ENCODE measurements at places on chromosomes 5 and 9.

- H3K27me3 ChIP-seq: no peaks in the 10 kb centered on the region
- H3K4me1 ChIP-seq: peaks cover 5% of the 10 kb centered on the region
- no peak overlapping the region for H3K4me3 ChIP-seq
- no peaks in the 10 kb centered on the region for H3K36me3 ChIP-seq
- no peak for DNase-seq
Observed at GRCh38 chr9:38689678-38690077, 30.3 kb downstream of the FAM240B start.

DNA sequence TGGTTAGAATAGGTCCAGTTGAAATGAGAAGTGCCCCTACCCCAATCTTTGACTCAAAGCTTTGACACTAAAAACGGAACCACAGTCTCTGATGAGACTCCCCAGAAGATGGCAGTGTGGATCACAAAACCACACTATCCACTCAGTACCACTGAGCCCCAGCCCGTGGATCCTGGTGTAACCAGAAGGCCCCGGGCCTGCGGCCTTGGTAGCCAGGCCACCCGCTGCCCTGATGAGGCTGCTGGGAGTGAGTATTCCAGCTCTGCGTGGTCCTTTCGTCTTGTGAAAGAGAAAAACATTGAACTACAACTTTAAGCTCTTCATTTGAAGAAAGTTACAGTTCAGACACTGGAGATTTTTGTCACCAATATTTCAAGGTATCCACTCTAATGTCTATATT is 42.2 kb upstream of the FBP1 start:
- H3K4me1 ChIP-seq: no peaks in the 10 kb centered on the region
- no peak overlapping the region for H3K27ac ChIP-seq
- H3K36me3 ChIP-seq: no peaks in the 10 kb centered on the region
- H3K27me3 ChIP-seq: no peaks in the 10 kb centered on the region

GRCh38 chr5:73419465-73420390 is 28.8 kb downstream of the FOXD1 start:
- H3K4me3 ChIP-seq: no peak overlapping the region
- no peaks in the 10 kb centered on the region for H3K36me3 ChIP-seq

- peak; percentile 25 for DNase-seq
- H3K4me1 ChIP-seq: peaks cover 4% of the 10 kb centered on the region
- no peak overlapping the region for H3K27ac ChIP-seq
- no peak overlapping the region for H3K4me3 ChIP-seq
Observed at GRCh38 chr5:3010953-3011763, 259.7 kb upstream of the IRX2 start.

GRCh38 chr5:10839916-10840599 is 79.0 kb upstream of the DAP start:
- DNase-seq: no peak
- no peak overlapping the region for H3K27ac ChIP-seq
- H3K27me3 ChIP-seq: peaks cover under 1% of the 10 kb centered on the region
- no peaks in the 10 kb centered on the region for H3K4me1 ChIP-seq
- no peaks in the 10 kb centered on the region for H3K36me3 ChIP-seq

- no peaks in the 10 kb centered on the region for H3K27me3 ChIP-seq
- peaks cover 8% of the 10 kb centered on the region for H3K4me1 ChIP-seq
- no peak overlapping the region for H3K27ac ChIP-seq
- no peak for DNase-seq
- peaks cover 69% of the 10 kb centered on the region for H3K36me3 ChIP-seq
Observed at GRCh38 chr5:7902201-7902600, 33.3 kb downstream of the MTRR start.

DNA sequence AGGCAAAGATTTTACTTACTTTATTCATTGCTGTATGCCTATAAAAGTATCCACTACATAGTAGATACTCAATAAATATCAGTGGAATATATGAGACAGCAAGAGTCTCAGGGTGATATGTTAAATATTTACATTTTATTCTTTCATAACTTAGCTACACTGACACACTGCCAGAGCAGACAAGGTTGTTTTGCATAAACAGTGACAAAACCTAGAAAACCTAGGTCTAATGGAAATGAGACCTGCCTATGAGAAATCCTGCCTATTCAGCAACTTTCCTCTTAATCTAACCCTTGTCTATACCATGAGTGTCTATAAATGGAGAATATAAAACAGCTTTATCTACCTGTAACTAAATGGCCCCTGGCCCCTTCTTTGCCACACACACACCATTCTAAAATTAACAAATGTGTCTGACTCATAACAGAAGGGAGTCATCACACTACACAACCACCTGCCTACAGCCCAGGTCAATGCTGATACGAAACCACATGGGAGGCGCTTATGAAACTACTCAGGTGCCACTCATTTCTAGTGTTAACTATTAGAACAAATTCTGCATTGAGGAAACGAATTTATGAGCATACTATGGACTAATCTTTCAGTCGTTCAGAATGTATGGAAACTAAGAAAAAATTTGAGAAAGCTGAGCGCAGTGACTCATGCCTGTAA is 60.3 kb downstream of the UBAP2 start:
- no peak for DNase-seq
- no peak overlapping the region for H3K27ac ChIP-seq
- H3K4me1 ChIP-seq: no peaks in the 10 kb centered on the region
- no peak overlapping the region for H3K4me3 ChIP-seq
- no peaks in the 10 kb centered on the region for H3K27me3 ChIP-seq

DNA sequence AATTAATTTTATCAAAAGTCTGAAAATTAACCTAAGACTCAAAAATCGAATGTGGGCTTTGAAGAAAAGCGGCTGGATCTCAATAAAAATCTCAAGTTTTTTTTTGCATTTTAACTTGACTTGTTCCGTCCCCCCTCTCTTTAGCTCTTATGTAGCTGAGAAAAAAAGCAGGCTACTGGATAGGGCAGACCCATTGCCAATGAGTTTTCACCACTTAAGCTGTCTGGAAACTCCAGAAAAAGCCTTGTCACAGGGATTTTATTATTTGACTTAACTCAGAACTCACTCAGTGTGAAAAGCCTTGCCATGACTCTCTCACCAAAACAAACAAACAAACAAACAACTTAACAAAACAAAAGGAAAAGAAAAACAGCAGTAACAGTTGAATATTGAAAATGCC is 247.4 kb downstream of the CDH9 start:
- H3K27me3 ChIP-seq: no peaks in the 10 kb centered on the region
- no peak overlapping the region for H3K4me3 ChIP-seq
- DNase-seq: no peak
- H3K27ac ChIP-seq: no peak overlapping the region
- H3K4me1 ChIP-seq: no peaks in the 10 kb centered on the region

DNA sequence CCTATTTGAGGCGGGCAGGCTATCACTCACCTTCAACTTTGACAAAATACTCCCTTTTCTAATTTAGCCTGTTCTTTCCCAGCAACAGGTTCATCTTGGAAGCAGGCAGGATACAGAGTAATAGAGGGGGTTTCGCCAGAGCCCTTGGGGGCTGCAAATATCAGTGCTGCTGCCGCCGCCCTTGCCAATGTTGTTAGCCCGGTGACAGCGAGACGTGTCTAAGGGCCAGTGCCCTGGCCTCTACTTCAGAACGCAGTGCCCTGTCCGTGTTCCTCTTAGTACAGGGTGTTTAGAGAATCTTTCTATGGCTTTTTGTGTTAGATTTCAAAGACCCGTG is 703 bp downstream of the FAM120AOS start:
- peak overlapping the region; percentile 88 for H3K4me3 ChIP-seq
- H3K36me3 ChIP-seq: peaks cover 65% of the 10 kb centered on the region
- DNase-seq: no peak
- peak overlapping the region; percentile 81 for H3K27ac ChIP-seq

GRCh38 chr9:5321058-5321457 is 16.5 kb upstream of the RLN2 start:
- H3K36me3 ChIP-seq: no peaks in the 10 kb centered on the region
- DNase-seq: no peak
- H3K4me3 ChIP-seq: no peak overlapping the region
- H3K4me1 ChIP-seq: no peaks in the 10 kb centered on the region
- H3K27me3 ChIP-seq: no peaks in the 10 kb centered on the region

All from RWPE2 (cell line).